ENCODE measurements at places on chromosomes 1 and 21.
A peak's percentile ranks its signal among the peaks of the same experiment; 100 is the strongest.

DNA sequence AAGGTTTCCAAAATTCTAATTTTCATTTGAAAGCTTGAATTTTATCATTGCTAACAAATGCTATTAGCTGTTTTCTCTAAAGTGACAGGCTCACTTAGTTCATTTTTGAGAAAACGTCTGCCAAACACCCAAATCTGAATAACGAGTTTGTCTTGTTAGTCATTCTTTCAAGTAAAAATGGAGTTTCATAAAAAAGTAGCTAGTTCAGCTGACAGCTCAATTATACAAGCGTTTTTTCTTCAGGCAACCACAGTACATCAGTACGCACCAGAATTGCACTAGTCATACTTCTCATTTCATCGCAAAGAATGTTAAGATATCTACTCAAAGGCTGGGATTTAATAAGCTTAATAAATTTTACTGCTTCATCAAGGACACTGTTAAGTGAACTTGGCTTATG lies 72.3 kb upstream of the SLFNL1 start:
- DNase-seq, result no peak

DNA sequence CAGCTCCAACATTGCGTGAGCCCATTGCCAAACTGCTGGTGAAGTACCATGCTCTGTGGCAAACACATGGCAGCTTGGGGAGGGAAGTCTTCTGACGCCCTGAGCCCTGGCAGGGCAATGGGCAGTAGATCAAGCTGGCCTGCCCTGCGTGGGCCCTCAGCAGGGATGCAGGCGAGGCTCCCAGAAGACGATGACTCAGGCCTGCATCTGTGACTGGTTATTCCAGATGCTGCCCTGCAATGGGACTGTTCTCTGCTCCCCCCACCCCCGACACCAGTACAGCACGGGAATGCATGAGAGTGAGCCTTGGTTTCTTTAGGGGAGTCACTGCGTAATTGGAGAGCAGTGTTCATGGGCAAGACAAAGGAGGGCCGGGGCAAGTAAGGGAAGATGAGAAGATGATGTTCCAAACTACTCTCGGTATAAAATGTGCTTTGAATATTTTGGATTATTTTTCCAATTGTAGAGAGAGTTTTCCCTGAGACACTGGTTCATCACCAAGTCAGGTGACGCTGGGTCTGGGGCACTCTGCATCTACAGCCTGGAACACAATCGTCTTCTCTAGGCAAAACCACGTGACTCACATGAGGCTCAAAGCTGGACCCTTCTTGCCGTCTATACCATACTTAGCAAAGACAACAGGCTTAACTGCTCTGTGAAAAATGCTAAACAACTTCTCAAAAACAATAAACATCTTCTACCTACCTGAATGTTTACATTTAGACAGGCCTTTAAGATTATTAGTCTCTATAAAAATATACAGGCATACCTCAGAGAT lies 9.0 kb upstream of the C1orf198 start:
- no peak for DNase-seq

DNA sequence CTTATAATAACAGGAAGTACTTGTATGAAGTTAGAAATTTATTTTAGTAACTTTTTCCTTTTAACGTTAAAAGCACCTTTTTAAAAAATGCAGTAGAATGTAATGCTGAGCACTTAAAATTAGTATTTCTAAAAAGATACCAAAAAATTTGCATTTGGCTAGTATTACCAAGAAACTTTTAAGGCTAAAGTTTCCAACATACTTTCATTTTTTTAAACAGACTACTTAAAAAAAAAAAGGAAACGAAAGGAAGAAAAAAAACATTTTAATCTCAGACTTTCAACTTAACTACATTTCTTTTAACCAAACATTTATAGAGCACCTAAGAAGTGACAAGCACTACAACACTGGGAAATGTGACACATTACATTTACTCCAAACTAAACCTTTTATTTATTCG lies 2.8 kb downstream of the ARID4B start:
- DNase-seq, result no peak

GRCh38 chr1:1182491-1183220 lies 9.0 kb downstream of the TTLL10 start:
- no peak for DNase-seq

- peak; percentile 1 for DNase-seq
These were observed 265.1 kb upstream of the CAMK1G start for GRCh38 chr1:209318181-209319056.

- DNase-seq, result no peak
These were observed 32.6 kb downstream of the CTBS start for GRCh38 chr1:84541679-84542078.

GRCh38 chr1:94438692-94439276 lies 20.6 kb downstream of the ABCD3 start:
- no peak for DNase-seq

GRCh38 chr1:67830226-67830625 lies 3.0 kb downstream of the GNG12 start:
- no peak for DNase-seq

DNA sequence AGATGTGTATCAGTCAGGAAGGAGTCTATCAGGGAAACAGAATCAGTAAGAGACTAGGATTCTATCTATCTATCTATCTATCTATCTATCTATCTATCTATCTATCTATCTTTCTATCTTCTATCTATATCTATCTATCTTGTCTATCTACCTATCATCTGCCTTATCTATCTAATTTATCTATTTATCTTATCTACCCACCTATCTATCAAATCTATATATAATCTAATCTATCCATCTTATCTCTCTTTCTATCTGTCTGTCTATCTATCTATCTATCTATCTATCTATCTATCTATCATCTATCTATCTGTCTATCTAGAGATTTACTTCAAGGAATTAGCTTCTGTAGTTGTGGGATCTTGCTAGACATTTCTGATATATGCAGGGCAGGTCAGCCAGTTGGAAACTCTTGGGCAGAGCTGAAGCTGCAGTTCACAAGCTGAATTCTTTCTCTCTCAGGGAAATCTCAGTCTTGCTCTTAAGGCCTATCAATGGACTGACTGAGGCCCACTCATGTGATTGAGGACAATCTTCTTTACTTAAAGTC lies 140.2 kb upstream of the JUN start:
- DNase-seq, result no peak

GRCh38 chr1:198912046-198912445 lies 273.2 kb downstream of the PTPRC start:
- DNase-seq, result no peak

GRCh38 chr1:167812972-167813371 lies 91.2 kb downstream of the MPZL1 start:
- no peak for DNase-seq

GRCh38 chr21:42390193-42390592 lies 5.7 kb downstream of the TMPRSS3 start:
- no peak for DNase-seq

DNA sequence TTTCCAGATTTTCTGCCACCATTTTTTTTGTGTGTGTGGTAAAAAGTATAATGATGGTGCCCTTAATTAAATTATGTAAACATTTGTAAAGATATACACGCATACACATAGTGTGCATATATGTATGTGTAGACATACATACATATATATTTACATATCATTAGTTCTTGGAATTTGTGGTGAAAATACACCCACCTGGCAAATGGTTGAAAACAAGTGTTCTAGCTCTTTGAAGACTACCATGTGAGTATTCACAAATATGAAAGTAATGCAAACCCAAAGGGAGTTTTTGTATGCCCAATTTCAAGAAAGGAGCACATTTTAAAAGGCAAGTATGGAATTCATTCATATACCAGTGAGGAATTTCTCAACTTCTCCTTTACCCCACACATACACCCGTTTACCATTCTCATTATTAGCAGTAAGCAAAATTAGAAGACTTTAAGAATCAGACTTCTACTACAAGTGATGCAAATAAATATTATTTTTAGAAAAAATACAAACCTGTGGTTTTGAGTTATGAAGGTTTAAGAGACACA lies 8.0 kb downstream of the RABGAP1L start:
- no peak for DNase-seq

- DNase-seq, result no peak
These were observed 16.9 kb downstream of the CAP1 start for GRCh38 chr1:40057310-40058030.

DNA sequence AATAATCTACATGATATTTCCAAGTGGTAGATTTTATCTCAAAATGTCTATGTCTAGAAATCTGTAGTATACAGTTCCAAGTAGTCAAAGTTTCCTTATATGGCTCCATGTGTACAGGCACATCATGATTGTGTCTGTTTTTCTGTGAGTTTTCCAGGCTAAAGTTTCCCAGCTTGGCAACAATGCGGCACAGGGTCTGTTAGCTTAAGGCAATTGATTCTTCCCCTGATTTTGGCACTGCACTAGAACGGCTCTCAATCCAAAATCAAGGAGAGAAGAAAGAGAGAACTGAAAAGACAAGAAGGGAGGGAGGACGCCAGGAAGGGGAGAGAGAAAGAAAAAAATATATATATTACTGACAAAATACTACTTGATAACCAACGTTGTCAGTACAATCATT lies 193.9 kb upstream of the SNX7 start:
- DNase-seq, result no peak

- no peak for DNase-seq
These were observed 19.5 kb downstream of the SUSD4 start for GRCh38 chr1:223344491-223344890.

- DNase-seq, result no peak
These were observed 202.9 kb downstream of the ZP4 start for GRCh38 chr1:237687804-237688203.

GRCh38 chr1:154459080-154459479 lies 42.9 kb upstream of the TDRD10 start:
- DNase-seq, result no peak

- DNase-seq, result no peak
These were observed 130.8 kb downstream of the FAF1 start for GRCh38 chr1:50829014-50829958.

GRCh38 chr1:91402023-91402422 lies 2.6 kb downstream of the HFM1 start:
- no peak for DNase-seq

GRCh38 chr1:25651824-25652741 lies 35.5 kb downstream of the MAN1C1 start:
- no peak for DNase-seq

GRCh38 chr1:178496410-178497135 lies at the start of gene CLEC20A:
TSS of gene CLEC20A (minus strand) at chr1:178496964. CDS start at chr1:178496939, 25 bp downstream.
- no peak for DNase-seq

GRCh38 chr21:45365608-45366241 lies 39.2 kb upstream of the COL18A1 start:
- peak; percentile 43 for DNase-seq

GRCh38 chr1:206463137-206463536 lies 7.1 kb upstream of the IKBKE start:
- no peak for DNase-seq

- DNase-seq, result no peak
These were observed 32.6 kb upstream of the EDN2 start for GRCh38 chr1:41517062-41517438.

GRCh38 chr1:202397256-202397655 lies 48.8 kb downstream of the PPP1R12B start:
- no peak for DNase-seq

DNA sequence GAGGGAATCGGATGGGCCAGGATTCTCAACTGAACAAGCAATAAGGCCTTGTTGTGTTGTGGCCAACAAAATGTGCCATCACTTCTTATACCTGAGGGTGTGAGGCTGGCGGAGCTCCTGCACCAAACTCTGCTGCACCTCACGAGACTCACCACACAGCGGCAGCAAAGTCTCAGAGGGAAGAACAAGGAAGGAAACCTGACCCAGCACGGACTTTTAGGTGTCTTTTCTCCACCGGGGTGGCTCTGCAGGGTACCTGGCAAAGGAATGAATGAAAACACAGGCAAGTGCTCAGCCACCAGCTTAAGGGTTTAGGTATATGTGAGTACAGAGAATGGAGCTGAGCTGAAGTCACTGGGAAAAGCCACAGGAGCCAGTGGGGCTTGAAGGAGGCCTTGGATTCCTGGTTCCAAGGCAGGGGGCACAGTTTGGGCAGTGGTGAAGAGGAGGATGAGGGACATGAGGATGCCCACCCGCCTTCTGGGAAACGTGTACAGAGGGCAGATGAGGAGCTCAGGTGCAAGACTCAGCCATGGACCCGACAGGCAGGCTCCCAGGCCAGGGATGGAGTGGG lies 31.1 kb upstream of the HSD3B1 start:
- DNase-seq, result no peak

DNA sequence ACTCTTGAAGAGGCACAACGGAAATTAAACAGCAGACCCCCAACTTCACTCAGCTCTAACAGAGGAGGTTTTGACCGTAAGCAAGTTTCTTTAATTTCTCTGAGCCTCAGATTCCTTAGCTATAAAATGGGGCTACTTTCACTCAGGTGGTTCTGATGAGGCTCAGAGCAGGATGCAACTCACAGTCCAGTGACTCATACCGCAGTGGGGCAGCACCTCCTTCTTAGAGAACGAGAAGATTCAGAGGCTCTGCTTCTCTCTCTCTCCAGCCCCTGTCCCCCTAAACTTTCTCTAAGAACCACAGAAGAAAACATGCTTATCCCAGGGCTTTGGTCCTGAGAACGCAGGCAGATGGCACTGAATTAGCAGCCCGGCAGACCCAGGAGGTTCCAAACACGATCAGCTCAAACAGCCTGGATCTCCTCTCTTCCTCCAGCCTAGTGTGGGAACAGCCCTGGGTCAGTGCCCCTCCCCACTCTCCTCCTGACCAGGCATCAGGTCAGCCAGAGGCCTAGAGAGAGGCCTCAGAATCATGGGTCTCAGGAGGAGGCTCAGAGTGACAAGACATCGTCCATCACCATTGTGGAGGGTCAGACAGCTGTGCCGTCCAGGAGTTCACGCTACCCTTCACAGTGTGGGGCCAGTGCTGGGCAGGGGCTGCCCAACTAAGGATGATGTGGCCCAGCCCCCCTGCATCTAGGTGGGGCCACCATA lies 433.0 kb downstream of the PTPRU start:
- no peak for DNase-seq

DNA sequence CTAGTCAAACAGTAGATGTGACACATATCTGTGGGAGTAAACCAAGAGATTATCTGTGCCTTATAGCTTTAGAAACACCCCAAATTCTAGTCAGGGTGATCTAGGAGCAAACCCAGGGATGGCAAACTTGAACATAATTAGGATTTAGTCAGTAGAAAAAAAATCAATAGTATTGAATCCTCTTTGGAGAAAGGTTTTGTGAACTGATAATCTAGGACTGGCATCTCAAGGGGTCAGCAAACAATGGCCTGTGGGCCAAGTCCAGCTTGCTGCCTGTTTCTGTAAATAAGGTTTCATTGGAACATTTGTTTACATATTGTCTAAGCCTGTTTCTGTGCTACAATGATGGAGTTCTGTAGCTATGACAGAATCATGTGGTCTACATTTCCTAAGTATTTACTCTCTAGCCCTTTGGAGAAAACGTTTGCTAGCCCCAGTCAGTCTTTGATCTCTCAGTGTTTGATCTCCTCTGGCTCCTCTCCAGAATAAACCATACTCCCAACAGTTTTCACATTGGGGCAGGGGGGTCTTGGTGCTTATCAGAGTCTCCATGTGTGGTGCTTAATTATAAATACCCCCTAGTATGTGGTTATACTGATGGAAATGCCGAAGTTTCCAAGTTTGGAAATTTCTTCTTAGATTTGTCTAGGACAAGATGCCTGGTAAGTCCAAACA lies 385.8 kb downstream of the NTNG1 start:
- no peak for DNase-seq

- DNase-seq, result no peak
These were observed 19.2 kb downstream of the HOOK1 start for GRCh38 chr1:59833991-59834390.

- no peak for DNase-seq
These were observed 3.5 kb downstream of the PAPPA2 start for GRCh38 chr1:176466514-176466913.
